Hippocampal formation (tissue), 2 donors: ENCODE measurements at places on chromosomes 3 and 15.
A peak's percentile ranks its signal among the peaks of the same experiment; 100 is the strongest.

- DNase-seq = no peak
Observed at GRCh38 chr15:64861960-64862359, 20.2 kb downstream of the PLEKHO2 start.

- no peak for DNase-seq
Observed at GRCh38 chr15:89303986-89304385, 30.6 kb downstream of the POLG start.

GRCh38 chr3:40291471-40291870 is 18.0 kb upstream of the EIF1B start:
- no peak for DNase-seq

GRCh38 chr3:171748064-171748924 is 62.0 kb downstream of the PLD1 start:
- no peak for DNase-seq

GRCh38 chr3:173932624-173933023 is 535.1 kb downstream of the NLGN1 start:
- DNase-seq = no peak

GRCh38 chr3:178475062-178475461 is 61.2 kb upstream of the KCNMB2 start:
- no peak for DNase-seq

GRCh38 chr3:159472611-159473010 is 516.0 kb upstream of the IL12A start:
- DNase-seq = no peak

GRCh38 chr15:50151476-50151875 is 30.5 kb upstream of the SLC27A2 start:
- no peak for DNase-seq

- no peak for DNase-seq
Observed at GRCh38 chr3:112413074-112413473, 80.1 kb downstream of the CD200 start.

DNA sequence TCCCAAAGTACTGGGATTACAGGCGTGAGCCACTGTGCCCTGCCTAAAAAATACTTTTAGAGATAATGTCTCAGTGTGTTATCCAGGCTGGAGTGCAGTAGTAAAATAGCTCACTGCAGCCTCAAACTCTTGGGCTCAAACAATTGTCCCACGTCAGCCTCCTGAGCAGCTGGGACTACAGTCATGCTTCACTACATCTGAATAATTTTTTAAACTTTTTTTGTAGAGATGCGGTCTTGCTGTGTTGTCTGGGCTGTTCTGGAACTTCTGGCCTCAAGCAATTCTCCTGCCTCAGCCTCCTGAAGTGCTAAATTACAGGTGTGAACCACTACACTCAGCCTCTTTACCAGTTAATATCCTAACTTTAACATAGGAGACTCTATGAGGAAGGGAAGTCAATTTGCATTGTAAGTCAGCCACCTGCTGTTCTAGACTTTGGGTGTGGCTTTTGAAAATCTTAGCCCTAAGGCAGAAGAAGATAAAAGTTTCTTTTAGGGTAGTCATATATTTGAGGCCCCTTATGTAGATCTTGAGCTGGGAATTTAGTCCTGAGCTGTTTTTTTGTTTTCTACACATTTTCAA is 78.2 kb upstream of the RASGRP1 start:
- DNase-seq = no peak

DNA sequence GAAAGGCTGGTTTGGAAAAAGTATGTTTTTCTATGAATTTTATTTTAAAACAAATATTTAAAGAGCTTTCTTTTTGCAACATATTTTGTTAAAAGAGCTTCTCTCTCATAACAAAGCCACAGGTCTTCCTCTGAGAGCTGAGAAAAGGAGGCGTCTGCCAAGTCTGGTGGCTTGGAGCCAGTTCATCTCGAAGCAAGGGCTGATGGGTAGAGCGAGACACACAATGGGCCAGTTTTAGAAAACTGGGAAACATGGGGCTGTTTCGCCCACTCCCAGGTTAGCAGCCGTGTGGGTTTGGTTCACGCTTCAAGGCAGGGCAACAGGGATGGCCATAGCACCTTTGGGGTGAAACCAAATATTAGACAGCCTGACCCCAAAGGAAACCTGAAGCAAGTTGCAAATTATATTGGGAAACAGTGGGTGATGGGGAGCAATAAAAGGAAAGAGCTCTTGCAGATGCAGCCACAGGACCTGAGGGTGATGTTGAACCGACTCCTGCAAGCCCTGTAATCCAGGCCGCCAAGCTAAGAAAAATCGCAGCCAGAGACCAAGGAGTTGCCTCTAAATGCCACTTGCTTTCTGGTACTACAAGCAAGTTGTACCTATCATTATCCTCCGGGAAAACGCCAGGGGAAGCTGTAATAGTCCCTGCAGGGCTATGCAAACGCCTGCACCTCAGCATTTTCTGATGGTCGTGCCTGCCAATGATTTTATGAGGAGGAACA is 88.4 kb upstream of the GALNT15 start:
- peak; percentile 81 for DNase-seq

DNA sequence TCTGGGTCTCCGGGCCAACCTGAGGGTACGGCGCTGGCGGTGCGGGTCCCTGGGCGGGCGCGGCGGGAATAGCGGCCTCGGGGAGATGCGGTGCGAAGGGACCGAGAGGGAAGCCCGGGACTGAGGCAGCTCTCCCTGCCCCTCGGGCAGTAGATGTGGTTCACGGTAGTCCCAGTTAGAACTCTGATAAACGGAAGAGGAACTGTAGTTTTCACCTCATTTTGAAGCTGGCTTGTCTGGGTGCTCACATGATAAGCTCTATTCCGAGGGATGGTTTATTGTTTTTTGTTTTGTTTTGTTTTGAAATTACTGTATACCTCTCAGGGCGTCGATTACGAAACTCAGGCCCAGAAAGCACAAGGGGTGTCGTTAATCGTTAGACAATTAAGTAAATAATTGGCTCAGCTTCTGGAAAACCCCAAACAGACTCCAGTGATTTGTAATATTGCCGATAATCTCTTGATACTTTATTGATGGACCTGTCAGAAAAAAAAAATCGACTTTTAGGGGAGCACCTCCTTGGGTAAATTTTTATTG is 413 bp downstream of the NUSAP1 start:
- DNase-seq = no peak

DNA sequence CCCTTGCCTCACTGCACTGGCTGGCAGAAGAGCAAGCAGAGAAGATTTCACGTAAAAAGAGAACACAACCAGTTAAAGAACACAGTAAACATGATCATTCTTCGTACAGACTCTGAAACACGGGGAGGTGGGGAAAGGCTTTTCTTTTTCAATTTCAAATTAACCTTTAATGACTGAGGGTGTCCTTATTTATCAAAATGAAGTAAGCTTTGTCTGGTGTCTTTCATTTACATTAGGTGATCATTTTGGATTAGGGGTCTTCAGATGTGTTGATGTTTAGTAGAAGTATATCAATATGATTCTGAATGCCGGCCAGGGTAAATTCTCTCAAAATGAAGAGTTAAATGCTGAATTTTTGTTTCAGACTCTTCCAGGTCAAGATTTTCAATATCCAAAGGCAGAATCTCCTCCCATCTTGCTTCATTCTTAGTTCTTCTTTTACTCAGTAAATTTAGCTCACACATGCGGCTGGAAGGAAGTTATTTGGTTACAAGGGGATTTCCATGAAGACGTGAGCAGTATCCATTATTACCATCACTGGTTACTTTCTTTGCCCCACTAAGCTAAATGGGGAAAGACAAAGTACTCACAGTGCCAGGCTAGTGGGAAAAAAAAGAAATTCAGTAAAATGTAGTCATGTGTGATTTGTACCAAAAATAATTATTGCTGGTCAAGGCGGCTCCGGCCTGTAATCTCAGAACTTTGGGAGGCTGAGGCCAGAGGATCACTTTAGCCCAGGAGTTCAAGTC is 272.2 kb upstream of the NR2F2 start:
- no peak for DNase-seq

DNA sequence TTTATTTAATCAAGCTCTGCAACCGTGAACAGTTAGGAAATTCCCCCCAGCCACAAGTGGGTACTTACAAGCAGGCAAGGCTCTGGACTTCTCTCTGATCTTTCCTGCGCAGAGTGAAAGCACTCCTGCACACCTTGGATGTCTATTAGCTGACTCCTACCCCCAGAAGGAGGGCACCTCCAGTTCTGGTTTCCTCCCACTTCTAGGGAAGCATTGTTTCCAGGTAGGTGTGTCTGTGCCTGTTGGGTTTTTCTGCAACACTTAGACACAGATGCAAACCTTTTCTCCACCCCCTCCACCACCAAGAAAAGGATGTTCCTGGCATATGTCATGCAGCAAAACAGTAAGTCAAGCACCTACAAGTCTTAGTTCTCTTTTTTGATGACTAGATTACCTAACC is at the start of gene ZBED2:
Gene ZBED2 (minus strand): TSS at position 115 of the 400 bp plus-strand sequence. CDS start 1,145 bp downstream, outside the sequence.
- no peak for DNase-seq

- no peak for DNase-seq
Observed at GRCh38 chr3:77329116-77329515, 289.2 kb downstream of the ROBO2 start.

GRCh38 chr15:57385923-57386390 is 9.7 kb downstream of the CGNL1 start:
- no peak for DNase-seq

- DNase-seq = no peak
Observed at GRCh38 chr3:102018551-102018950, 169.2 kb downstream of the NFKBIZ start.

- DNase-seq = peak; percentile 23
Observed at GRCh38 chr15:88036154-88036839, 220.2 kb downstream of the NTRK3 start.

- DNase-seq = no peak
Observed at GRCh38 chr15:65086680-65087111, 10.2 kb downstream of the KBTBD13 start.

DNA sequence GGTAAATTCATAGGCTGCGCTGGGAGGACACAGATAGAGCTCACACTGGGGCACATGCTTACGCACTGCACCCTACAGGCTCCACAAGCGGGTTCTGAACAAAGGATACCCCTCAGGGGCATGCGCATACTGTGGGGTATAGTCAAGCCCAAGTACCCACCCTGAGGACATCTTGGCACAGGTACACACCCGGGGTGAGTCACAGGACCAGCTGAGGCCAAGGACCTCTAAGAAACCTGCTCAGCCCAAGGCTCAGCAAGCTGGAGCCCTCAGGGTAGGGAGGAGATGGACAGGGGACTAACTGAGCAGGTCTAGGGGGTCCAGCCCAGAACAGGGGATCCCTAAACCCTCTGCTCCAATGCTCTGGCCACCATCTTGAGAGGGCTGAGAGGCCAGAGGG is 3.3 kb downstream of the SHISA5 start:
- no peak for DNase-seq
